ENCODE measurements at places on chromosomes 3 and 15. TPM values are rescaled to one million over a fixed set of nuclear protein-coding genes. Genes with fewer than 3 reads are reported as not detected.

The PP2D1 gene
- not detected for total RNA-seq

The SLC6A11 gene
- 0.49 TPM for total RNA-seq

DNA sequence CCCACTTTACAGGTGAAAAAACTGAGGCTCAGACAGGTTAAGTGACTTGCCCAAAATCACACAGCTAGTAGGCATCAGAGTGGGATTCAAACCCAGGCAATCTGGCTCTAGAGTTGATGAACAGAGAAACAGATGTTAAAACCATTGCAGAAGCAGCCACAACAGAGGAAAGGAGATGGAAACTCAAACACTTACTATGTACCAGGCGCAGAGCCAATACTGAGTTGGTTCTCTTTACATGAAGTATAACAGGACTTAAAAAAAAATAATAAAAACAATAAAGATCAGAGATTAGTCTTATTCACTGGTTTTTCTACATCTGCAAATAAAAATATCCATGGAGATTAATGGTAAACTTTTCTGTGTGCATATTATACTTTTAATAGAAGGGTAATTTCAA, 84.9 kb upstream of the SPATA12 start:
- peak; percentile 17 for DNase-seq

DNA sequence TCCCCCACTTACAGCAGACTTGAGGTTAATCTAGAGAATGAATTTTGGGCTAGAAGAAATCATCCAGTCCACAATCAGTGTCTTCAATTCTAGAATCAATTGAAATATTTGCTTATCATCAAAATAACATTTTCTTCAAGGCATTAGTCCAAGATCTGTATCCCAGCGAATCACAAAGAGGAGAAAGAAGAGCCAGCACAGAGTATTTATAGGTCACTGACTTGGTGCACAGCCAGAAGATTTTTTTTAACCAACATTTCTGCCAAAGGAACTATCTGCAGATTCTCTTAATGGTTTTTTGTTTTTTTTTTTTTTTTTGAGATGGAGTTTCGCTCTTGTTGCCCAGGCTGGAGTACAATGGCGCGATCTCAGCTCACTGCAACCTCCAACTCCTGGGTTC, 178.2 kb downstream of the TNIK start:
- DNase-seq, result peak; percentile 46

DNA sequence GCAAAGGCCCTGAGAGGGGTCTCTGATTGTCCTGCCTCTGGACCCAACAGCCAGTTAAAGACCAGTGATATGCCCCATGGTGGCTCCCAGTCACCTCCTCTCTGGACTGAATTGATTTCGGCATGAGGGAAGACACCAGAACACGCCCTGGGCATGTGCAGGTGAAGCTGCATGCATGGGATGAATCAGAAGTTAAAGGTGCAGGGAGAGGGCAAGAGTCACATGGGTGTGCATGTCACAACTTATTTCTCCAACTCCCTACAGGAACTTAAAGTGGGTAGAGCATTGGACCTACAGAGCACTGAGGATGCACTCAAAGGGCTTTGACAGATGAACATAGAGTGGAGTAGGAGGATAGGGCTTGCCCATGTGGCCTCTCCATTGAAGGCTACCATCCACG, 16.9 kb upstream of the RHCG start:
- no peak for DNase-seq

GRCh38 chr15:94265982-94266381, 34.6 kb downstream of the MCTP2 start:
- no peak for DNase-seq
